ENCODE measurements at places on chromosomes 5 and 9.
A peak's percentile ranks its signal among the peaks of the same experiment; 100 is the strongest.

DNA sequence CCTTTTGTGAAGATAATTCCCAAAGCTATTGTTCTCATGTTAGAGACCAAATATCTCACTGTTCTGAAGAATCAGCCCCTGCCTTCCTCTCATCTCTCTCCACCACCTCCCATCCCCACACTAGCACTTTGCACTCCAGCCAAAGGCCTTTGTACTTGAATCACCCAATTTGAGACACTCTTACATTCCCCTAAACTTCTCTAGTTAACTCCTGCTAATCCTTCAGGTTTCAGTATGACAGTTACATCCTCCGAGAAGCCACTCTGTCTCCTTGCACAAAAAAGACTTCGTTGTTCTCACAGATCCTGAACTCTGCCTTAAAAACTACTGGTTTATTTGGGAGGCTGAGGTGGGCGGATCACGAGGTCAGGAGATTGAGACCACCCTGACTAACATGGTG, 227.5 kb downstream of the PIK3R1 start:
- DNase-seq: no peak

GRCh38 chr5:74310997-74311930, 329.3 kb downstream of the ENC1 start:
- no peak for DNase-seq

DNA sequence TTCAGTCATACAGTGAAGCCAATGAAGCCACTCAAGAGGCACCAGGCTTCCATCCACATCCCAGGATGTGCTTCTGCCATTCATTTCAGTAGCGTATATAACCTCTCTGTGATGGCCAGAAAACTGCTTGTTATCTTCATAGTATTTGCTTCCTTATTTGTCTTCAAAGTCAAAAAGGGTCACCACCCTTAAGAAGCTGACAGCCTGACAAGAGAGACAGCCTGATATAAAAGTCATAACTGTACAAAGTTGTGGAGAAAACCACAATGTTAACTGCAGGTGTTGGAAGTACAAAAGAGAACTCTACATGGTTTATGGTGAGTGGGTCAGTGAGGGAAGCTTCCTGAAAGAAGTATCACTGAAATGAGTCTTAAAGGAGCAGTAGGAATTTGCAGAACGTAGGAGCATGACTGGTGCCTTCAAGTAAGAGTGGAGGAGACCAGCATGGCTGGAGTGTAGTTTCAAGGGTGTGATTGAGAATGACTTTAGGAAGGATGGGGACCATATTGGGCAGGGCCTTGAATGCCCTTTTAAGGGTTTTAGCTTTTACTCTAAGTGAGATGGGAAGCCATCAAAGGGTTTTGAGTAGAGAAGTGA, 33.7 kb downstream of the NIM1K start:
- no peak for DNase-seq

DNA sequence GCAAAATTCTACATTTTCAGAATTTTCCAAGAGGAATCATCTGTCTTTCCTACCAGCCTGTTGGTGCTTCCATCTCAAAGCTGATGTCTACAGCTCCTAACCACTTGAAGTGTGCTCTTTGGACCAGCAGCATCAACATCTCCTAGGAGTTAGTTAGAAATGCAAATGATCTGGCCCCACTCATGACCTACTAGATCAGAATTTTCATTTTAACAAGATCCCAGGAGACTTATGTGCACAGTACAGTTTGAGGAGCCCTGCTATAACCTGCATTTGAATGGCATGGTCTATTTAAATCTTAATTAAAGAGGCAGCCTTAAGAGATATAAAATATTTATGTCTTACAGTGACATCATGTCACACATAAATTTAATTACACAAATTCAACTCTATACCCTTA, 33.8 kb downstream of the ITK start:
- DNase-seq: no peak

GRCh38 chr9:101387871-101388506, 3.2 kb upstream of the BAAT start:
- DNase-seq: peak; percentile 42

DNA sequence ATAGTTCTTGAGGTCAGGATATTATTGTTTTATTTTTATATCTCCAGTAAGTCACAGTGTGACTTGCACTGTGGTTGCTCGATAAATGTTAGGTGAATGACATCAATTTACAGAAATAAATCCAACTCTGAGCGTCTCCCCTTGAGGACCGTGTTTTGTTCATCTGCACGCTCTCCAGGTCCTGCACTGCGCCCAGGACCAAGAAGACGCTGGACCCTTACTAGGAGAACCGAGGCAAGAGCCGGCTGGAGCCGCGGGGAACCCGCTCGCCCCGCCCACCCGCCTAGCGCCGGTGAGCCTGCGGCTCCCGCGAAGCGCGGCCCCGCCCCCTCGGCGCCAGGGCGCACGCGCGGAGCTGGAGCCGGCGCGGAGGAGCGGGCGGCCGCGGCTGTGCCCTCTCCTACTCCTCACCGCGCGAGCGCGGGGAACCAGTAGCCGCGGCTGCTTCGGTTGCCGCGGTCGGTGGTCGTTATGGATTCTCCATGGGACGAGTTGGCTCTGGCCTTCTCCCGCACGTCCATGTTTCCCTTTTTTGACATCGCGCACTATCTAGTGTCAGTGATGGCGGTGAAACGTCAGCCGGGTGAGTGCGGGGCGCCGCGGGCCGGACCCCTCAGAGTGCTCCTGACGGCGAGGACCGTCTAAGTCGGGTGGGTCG, at the start of gene TMEM38B:
Gene TMEM38B, plus strand, starts transcription at position 352 of the 658 bp plus-strand sequence. Its CDS starts 120 bp downstream, at position 472.
- DNase-seq: peak; percentile 75

DNA sequence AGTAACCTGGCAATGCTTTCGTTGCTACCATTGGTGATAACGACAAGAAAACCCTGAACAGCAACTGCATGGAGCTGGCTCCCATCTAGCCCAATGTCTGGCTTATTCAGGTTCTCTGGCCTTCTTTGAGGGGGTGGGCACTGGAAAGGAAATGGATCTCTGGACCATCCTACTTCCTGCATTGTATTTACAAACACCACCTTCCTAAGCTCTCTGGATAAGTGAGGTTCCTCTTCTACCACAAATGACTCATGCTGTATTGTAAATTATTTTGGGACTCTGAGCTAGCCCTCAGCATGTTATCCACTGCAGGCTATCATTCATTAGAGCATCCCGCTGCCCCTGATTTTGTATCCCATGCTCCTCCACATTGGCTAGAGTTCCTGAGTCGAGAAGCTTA, 136.9 kb upstream of the KLF9 start:
- DNase-seq: no peak
